ENCODE measurements at places on chromosomes 1 and 21.

GRCh38 chr1:81758181-81758580 lies 42.6 kb upstream of the ADGRL2 start:
- no peak for DNase-seq

- DNase-seq: no peak
These were observed 46.6 kb upstream of the RAB4A start for GRCh38 chr1:229224308-229224707.

DNA sequence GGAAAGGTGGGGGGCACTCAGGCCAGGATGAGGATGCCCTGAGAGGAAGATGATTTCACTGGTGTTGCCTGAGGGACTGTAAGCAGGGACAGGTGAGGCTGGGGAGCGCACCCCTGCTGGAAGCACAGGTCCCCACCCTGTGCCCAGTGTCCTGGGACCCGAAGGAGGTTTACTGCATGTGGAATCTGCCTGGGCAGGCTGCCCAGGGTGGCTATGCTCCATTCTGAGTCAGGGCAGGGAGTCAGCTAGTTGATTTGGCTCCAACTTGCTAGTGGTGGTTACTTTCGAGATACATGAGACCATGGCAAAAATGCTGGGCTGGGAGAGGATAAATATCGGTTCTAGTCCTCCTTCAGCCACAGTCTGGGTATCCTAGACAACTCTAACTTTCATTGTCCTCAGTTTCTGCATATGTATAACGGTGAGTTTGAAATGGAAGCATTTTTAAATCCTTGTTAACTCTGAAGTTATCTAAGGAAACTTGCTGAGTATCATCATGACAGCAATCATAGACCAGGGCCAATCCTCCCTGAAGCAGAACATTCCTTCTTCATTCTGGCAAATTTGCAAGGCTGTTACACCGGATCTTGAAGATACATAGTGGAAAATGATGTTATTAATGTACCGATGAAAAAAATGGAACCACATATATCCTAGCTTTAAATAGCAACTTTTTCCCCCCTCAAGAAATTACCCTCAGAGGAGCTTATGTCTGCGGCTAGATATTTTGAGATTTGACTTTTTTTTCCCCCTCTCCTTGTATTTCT lies 7.7 kb downstream of the TLR5 start:
- DNase-seq: no peak

GRCh38 chr1:61247051-61247825 lies 164.9 kb downstream of the NFIA start:
- DNase-seq: no peak

DNA sequence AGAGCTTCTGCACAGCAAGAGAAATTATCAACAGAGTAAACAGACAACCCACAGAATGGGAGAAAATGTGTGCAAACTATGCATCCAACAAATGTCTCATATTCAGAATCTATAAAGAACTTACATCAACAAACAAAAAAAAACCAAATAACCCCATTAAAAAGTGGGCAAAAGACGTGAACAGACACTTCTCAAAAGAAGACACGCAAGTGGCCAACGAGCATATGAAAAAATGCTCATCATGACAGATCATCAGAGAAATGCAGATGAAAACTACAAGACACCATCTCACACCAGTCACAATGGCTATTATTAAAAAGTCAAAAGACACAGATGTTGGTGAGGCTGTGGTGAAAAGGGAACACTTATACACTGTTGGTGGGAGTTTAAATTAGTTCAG lies 257.0 kb downstream of the GRIK1 start:
- no peak for DNase-seq

Measured in KG1 (cell line).